ENCODE measurements at places on chromosomes 4 and X.

DNA sequence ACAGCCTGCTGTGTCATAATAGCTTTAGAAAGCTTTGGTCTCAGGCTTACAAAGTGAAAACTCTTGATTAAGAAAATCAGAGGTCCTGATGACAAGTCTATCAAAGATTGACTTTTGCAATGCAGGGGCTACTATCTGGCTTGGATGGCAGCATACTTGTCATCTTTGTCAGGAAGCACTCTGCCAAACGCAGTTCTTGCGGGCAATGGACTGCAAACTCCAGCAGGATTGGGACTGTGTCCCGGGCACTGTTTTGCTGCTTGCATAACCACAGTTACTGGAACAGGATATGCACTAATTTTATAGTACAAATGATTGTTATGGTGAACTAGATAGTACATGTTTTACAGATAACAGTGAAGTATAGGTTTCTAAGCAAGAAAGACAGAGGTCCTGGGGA lies 185.6 kb downstream of the IQCM start:
- no peak for DNase-seq

- DNase-seq: no peak
Observed at GRCh38 chrX:50579955-50580354, 109.3 kb upstream of the DGKK start.

DNA sequence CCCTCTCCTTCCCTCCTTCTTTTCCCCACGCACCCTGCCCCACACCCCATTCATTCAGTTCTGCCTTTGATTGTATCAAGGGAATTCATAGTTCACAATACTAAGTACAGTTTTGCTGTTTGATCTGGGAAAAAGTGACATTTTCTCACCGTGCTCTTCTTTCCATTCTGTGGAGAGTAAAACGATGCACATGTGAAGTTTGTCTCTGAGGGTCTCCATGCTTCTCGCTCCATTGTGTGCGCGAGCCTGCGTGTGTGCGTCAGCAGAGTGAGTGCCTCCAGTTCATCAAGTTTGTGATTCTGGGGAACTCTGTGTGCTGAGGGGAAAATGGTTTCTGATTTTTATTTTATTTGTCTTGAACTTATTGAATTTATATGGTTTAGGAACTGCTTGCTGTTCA lies 1.9 kb downstream of the STK26 start:
- no peak for DNase-seq

- no peak for DNase-seq
Observed at GRCh38 chrX:136856551-136856950, 24.0 kb downstream of the RBMX start.

- no peak for DNase-seq
Observed at GRCh38 chr4:60485276-60485675, 714.9 kb upstream of the ADGRL3 start.

DNA sequence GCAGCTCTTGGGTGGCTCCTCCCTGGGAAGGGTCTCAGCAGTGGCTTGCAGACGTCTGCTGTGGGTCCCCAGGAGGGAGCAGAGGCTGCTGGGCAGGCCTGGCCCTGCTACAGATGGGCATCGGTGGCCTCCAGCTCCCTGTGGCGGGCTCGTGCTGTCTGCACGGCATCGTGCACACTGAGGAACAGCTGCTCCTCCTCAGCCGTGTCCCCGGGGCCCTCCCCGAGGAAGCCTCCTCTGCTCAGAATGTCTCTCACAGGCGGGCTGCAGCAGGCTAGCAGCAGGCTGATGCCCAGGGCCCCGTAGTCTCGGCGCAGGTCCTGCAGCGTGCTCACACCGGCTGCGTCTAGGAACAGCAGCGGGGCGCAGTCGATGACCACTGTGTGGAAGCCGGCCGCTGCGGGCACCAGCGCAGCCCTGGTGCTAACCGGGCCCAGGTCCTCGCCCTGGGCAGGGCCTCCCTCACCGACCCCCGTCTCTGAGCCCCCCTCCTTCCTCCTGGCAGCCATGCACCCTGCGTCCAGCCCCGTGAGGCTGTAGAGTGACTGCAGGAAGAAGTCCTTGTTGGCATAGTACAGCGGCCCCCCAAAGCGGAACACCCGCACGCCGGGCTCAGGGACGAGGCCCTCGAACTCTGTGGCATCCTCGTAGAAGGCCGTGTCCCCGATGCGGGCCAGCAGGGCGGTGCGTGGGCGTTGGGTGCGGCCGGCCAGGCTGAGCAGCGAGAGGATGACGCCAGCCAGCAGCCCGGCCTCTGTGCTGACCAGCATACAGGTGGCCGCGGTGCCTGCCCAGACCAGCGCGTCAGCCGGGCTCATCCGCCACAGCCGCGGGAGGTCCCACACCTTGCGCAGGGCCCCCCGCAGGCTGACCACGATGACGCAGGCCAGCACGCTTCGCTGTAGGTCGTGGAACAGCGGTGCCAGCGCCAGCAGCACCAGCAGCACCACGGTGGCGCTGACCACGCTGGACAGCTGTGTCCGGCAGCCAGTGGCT lies 2.2 kb downstream of the IDUA start:
- no peak for DNase-seq

DNA sequence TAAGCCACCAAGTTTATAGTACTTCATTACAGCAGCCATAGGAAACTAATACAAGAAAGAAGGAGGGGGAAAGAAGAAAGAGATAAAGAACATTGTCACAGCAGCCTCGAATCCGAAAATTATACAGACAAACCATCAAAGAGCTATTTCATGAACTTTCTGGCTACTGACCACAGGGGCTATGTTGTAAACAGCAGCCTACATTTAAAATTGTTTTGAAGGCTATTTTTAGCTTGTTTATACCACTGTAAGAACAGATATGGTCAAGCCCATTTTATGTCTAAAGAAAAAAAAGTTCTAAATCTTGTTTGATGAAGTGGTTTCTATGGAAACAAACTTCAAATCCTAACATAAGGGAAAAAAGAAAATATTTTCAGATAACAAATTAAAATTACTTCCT lies 282.1 kb downstream of the GABRG1 start:
- DNase-seq: no peak

GRCh38 chrX:21975812-21976211 lies 35.3 kb downstream of the SMS start:
- DNase-seq: no peak

DNA sequence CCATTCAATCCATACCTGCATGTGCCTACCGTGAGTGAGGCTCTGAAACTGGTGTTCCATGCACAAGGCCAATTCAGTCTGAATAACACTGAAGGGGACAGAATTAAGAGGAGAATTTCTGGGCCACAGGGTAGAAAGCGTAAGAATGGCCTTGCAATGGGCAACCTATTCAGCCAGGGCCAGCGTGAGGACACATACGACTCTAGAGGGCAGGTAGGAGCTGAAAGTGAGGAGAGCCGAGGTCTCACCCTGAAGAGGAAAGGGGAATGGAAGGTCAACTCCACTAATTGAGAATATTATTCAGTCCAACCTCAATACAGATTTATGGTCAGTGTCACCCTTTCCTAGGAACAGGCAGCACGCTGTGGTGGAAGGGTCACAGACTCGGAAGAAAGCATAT lies 202.2 kb downstream of the TRIML1 start:
- no peak for DNase-seq

DNA sequence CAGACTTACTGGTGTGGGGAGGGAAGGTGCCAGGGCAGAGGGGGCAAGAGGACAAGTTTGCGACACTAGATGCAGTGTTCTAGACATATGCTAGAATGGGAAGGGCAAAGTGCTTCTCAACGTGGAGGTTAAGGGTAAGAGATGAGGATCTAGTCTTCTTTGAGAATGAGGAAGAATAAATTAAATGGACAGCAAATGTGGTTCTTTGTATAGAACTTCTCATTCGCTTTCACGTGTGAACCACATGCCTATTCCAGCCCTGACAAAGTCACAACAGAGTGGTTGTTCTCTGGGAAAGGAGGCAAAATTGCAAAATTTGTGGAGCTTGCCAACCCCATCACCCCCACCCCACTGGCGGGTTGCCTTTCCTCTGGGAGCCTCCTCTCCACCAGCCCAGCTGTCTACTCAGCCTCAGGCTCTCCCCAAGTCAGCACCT lies 1.5 kb upstream of the ANXA5 start:
- DNase-seq: no peak

DNA sequence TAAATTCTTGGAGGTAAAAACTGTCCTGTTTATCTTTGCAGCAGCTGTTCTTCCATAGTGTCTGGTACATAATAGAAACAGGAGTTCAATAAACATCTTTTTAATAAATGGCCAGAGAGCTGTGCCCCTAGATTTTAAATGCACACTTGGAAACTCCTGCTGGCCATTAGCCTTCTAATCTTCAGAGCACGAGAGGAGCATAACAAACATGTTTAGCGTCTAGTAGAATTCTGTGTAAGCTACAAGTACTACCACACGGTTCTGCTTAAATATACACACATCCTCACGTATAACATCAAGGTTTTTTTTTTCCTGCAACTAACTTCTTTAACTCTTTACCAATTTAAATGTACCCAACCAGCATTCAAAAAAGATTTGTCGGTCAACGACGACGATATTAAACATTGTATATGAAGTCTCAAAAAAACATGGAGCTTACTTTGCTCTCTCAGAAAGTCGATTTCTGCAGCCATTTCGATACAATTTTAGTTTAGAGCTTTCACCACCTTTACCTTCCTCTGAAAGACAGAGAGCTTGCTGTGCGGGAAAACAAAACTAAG lies 628 bp downstream of the SCLT1 start:
- no peak for DNase-seq

DNA sequence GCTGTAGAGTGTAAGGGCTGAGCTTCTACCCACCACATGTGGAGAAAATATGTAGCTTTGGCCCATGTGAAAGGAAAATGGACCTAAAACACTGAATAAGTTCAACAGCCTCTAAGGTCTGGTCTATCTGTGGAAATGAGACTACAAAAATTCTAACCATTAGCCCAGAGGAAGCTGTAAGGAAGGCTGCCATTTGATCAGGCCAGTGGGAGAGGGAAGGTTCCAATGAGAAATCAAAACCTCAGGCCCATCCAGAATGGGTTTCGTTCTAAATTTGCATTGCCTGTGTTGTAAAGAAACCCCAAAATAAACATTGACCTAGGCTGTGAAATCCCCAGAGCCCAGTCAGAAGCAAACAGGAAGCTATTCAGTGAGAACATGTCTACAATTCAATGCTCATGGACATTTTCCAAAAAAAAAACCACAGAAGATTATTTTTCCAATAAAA lies 320.4 kb upstream of the SLC7A11 start:
- no peak for DNase-seq

DNA sequence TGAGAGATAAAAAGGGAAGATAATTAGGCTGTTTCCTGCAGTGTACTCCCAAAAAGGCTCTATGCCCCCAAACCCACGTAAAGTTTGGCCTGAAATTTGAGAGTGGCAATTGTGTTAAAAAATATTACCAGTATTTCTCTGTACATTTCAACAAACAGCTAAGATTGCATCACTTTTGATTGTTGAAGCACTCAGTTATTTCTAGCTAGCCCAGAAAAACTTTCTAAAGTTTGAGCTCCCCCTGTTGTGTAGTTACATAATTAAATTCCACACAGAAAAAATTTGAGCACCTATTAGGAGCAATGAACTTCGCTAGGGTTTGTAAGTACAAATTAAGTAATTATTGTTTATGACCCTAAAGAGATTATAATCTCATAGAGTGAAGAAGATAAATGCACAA lies 109.4 kb downstream of the DLG3 start:
- DNase-seq: no peak

- DNase-seq: no peak
Observed at GRCh38 chr4:40334591-40335524, at the start of gene CHRNA9. TSS of gene CHRNA9 (plus strand) at chr4:40335333. CDS start at chr4:40335468, 135 bp downstream.

DNA sequence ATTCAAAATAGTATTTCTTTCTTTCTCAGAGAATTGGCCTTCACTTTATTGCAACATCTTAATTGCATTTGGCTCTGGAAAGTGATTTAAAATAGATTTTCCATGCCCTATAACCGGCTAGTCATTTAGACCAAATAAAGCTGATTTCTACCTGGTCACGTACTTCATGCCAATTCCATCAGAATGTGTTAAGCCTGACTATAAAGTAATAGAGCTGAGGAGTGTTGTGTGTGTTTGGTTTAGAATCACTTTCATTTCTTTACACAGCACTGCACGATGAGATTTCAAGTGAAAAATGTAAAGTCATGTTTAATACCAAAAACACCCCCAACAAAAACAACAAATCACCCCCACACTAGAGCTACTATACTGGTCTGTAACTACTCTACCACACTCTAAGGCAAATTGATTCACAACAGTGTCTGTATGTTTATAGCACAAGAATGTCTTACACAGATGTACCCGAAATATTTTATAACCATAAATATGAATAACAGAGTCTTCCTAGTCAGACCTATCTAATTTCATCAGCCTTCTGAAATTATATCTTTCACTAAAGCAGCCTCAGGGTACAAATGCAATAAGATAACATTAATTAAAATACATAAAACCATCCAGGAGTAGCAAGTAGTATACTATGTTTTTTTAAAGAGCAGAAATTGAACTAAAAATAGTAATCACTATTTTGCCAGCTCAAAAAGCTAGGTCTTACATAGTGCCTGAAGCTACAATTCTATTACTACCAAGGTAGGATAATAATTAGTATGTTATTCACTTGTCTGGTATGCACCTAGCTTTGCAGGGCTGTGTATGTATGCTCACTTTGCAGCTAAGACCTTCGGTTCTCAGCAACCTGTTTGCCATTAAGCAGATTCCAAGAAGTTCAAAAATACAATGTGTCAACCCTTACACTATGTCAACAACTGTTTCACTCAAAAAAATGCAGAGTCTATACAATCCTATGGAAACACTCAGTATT lies 28.4 kb downstream of the APBB2 start:
- DNase-seq: no peak

- DNase-seq: no peak
Observed at GRCh38 chr4:145567516-145567915, 51.7 kb upstream of the MMAA start.

GRCh38 chr4:113614414-113614813 lies 147.1 kb downstream of the CAMK2D start:
- no peak for DNase-seq

GRCh38 chr4:118718511-118719170 lies 33.4 kb downstream of the METTL14 start:
- no peak for DNase-seq

Data from T-cell (primary cell).